ENCODE measurements at places on chromosomes 12 and 14.

DNA sequence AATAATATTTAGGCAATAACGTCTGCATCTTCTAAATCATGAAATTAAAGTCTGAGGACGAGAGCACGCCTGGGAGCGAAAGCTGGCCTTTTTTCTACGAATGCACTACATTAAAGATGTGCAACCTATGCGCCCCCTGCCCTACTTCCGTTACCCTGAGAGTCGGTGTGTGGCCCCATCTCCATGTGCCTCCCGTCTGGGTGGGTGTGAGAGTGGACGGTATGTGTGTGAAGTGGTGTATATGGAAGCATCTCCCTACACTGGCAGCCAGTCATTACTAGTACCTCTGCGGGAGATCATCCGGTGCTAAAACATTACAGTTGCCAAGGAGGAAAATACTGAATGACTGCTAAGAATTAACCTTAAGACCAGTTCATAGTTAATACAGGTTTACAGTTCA is 19.3 kb downstream of the CKB start:
- DNase-seq = peak; percentile 28

- DNase-seq = no peak
These were observed 37.5 kb downstream of the EMP1 start for GRCh38 chr12:13233830-13234641.

DNA sequence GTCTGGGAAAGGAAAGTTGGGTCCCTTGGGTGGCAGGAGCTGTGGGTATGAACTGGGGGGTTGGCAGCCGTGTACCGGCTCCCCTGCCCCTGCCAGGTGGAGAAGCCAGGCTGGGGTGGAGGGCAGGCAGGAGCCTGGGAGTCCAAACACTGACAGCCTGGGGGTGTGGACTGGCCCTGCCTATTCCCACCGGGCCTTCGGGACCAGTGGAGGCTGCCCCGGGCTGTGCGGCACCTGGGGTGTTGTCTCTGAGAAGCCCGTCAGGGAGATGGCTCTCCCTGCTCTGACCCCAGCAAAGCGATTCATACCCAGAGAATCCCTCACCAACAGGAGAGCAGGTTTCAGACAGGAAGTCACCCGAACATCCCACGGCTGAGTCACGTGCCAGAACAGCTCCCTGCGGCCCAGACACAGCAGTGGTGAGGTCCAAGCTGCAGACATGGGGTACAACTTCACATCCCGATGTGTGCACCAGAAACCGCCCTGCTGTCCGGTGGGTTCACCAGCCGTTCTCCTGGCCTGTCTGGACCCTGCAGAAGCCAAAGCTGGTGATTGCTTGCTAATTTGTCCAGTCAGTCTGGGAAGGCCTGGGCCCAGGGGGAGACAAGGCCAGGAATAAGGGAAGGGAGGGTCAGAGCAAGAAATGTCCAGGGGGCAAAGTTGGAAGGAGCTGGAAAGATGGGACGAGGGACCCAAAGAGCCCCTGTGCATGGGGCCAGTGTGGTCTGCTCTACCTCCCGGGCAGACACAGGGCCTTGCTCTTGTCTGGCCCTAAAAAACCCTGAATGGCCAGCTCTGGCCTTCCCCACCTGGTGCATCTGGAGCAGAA is 2.1 kb upstream of the GPR132 start:
- DNase-seq = peak; percentile 82

- DNase-seq = no peak
These were observed 77.2 kb downstream of the CCDC92 start for GRCh38 chr12:123895451-123895850.

- DNase-seq = no peak
These were observed 152.3 kb downstream of the DIO2 start for GRCh38 chr14:80059041-80059440.

DNA sequence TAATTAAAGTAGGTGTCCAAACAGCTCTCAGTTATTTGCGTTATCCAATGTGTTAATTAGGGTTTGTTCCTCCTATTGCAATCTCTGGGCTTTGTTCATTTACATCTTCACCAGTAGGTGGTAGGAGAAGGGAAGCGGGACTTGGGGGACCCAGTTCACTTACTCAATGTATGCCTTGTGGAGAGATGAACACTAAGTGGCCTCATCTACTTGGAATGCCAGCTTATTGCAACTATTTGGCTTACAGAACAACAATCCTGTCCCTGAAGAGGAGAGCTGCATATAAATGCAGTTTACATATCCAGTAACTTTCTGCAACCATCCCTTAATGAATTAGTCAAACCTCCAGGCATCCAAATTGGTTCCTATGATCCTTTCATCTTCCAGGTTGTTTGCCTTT is 417.1 kb upstream of the CCDC196 start:
- DNase-seq = no peak
